ENCODE measurements at places on chromosomes 11 and 22. TPM values are rescaled to one million over a fixed set of nuclear protein-coding genes. Genes with fewer than 3 reads are reported as not detected.

SCGB1C1 gene
- total RNA-seq = not detected

TPP1 gene
- 22.6 TPM for total RNA-seq

STIP1 gene
- 321 TPM for total RNA-seq

DNA sequence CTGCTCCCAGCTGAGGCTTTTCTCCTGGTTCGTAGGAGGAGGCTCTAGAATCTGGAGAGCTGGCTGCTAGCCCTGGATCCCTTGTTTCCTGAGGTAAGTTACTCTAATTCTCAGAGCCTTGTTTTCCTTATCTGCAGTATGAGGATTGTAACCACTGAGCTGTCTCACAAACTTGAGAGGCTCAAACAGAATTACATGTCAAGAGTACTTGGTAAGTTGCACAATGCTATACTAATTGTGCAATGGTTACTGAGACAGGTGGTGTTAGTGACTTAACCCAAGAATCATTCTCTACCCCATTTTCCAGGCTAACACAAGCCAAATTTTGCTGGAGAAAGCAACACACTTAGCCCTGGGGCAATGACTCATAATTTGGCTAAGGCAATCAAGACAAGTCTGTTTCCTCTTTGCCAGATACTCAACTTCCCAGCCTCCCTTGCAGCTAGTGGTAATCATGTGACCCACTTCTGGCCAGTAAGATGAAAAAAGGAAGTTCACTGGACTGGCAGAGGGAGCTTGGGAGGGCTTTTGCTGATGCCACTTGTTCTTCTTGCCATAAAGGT, 348.0 kb downstream of the TENM4 start:
- peak; percentile 100 for DNase-seq

- DNase-seq = no peak
Measured at GRCh38 chr11:133443206-133443747, 89.0 kb downstream of the OPCML start.

DNA sequence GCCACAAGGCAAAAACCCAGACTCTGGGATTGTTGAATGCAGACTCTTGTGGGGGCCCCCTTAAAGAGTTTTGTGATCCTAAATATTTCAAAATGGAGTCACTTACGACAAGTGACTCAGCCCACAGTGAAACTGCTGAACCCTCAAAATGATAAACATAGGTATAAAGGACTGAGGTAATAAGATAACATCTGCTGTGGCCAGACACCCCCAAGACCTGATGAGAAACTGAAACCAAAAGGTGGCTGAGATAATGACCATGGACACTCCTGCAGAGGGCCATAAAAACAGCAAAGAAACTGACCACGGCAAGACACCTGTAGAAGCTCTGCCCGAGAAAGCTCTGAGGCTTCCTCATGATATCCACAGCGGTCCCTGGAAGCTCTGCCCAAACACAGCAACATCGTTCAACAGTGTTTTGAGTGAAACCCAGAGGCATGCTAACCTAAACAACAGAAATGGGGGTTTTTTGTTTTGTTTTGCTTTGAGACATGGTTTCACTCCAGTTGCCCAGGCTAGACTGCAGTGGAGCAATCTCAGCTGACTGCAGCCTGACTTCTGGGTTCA, 1.6 kb upstream of the PLAAT4 start:
- DNase-seq = no peak

DNA sequence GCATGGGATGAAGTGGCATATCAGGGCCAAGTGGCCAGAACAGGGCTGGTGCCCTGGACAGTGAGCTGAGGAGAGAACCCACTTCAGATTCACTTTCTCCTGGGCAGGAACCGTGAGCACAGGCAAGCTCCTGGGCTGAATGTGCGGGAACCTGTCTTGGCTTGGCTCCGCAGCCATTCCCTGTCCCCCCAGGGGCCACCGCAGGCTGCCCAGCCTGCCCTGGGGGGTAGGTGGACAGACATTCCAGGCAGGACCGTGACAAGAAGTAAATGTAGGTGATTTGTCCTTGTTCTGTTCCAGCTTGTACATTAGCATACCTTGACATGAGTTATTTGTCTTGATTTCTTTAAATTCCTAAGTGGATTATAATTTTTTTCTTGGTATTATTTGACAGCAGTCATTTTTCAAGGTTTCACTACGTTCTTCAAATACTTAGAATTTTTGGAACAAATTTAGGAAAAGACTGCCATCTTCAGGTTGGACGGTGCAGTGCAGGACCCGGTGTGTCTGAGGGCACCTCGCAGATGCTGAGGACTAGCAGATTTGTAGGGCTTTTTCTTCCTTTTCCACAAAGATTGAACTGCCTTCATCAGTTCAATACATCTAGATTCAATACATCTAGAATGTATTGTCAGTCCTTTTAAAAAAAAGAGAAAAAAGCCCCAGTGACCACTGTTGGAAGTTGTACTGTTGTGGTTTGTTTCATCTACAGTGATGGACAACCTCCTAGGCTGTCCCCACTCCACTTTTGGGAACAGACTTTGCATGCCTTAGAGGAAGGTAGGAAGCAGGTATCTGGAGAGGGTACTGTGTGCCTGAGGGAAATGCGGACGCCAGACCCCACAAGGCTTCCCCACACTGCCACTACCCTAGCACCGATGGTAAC, 115.1 kb upstream of the RASSF10 start:
- peak; percentile 39 for DNase-seq

LMO1 gene
- not detected for total RNA-seq

- no peak for DNase-seq
Measured at GRCh38 chr11:15883455-15883920, 472.9 kb downstream of the SOX6 start.

- peak; percentile 85 for DNase-seq
Measured at GRCh38 chr11:67401495-67402191, at the start of gene PPP1CA. Gene PPP1CA (minus strand): TSS chr11:67401858. CDS start chr11:67401782, 76 bp downstream.

DNA sequence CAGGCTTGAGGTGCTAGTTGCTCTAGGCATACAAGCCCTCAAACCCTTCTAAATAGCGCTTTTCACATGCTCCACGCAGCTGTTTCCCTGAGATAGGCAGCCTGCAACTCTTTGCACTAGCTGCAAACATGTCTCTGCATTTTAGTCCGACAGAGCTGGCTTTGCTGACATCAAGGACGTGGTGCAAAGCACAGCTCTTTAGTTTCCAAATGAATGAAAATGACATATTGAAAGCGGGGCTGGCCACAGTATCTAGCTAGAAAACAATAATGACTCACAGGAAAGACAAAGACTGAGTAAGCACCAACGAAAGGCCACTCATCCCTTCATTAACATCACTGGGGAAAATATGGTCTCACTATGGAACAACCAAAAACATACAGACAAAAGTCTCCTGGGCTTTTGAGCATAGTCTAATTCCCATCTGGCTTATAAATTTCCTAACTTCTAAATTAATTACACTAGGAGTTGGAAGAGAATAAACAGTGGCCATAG, 15.3 kb upstream of the ZC3H12C start:
- peak; percentile 89 for DNase-seq

GRCh38 chr11:128705124-128705920, 11.4 kb downstream of the FLI1 start:
- no peak for DNase-seq

GRCh38 chr11:56885177-56885576, 103.5 kb upstream of the OR5AK2 start:
- DNase-seq = peak; percentile 22

DNA sequence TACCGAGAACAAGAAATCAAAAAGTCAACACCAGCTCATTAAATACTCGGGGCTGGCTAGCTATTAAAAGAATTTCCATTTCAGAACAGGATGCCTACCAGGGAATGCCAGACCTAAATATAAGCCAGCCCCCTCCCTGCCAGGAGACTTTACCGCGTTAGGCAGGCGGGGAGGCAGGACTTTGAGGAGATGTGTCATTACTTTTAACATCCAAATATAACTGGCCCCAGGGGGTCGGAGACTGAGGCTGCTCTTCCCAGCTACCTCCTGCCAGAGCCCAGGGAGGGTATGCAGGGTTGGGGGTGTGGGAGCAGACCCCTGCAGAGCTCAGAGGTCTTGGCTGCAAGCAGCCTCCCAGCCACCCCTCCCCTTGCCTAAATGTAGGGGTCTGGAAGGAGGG, 183.5 kb downstream of the DSCAML1 start:
- no peak for DNase-seq

OR1S1 gene
- total RNA-seq = not detected

GRCh38 chr11:70333261-70333660, 62.8 kb downstream of the PPFIA1 start:
- DNase-seq = no peak

BRSK2 gene
- not detected for total RNA-seq

DNA sequence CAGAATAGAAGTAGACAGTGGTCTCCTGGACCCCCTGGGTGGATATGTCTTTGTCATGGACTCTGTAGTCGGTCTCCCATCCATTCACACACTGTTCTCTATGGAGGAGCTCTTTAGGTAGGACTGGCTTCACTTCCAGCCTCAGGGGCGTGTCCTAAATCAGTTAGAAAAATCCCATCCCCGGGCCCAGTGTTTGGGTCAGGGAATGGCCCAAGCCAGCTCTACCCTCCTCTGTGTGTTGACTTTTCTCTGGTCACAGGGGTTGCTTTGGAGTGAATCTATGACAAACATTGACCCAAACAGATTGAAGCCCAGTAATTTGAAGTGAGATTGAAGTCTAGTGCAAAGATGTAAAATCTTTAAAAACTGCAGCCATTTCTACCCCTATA, 34.0 kb downstream of the WEE1 start:
- no peak for DNase-seq

DNA sequence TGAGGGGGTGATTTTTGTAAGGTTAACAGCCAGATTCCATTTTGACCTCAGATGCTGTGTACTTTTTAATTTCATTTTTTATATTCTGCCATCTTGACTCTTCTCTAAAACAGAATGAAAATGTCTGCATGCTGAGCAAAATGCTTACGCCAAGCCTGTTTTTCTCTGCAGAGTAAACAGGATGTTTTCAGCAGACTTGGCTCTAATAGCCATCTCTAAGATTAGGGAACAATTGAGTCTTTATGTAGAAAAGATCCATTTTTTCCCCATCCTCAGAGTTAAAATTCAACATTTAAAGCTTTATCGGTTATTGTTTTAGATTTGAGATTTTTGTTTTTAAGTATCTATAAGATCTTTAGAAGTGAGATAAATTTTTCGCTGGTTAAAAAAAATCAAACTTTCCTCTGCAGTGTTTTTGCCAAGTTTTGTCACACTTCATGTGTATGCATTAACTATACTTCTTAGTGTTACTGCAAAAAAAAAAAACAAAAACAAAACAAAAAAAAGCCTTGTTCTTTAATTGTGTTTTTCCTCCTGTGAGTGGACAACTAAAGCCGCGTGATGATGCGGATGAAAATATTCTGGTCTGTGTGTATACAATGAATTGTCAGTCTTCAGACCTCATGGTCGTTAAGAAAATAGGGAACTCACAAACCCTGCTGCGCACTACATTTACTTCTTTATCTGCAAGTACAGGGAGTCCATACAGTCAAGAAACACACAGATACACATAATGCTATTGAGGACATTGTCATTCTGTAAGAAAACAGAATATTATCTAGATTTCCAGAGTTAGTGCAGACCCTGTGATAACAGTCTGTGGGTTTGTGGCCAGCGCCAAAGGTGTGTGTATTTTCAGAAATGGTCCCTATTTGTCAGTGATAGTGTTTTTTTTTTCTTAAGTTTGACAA, 17.5 kb upstream of the ADSL start:
- no peak for DNase-seq

HNRNPUL2 gene
- 10.2 TPM for total RNA-seq

GRCh38 chr11:2952290-2952689, 23.1 kb upstream of the PHLDA2 start:
- DNase-seq = no peak

GRCh38 chr11:79046366-79046765, 394.5 kb downstream of the TENM4 start:
- peak; percentile 73 for DNase-seq

GRCh38 chr11:113124578-113124977, 163.4 kb downstream of the NCAM1 start:
- DNase-seq = no peak

GRCh38 chr11:110497231-110497978, 67.7 kb downstream of the FDX1 start:
- DNase-seq = no peak

All from RPMI7951 (cell line).